ENCODE measurements at places on chromosomes 7 and 10. TPM values are rescaled to one million over a fixed set of nuclear protein-coding genes. Genes with fewer than 3 reads are reported as not detected.

The ZCWPW1 gene
- 1.6 TPM for total RNA-seq

DNA sequence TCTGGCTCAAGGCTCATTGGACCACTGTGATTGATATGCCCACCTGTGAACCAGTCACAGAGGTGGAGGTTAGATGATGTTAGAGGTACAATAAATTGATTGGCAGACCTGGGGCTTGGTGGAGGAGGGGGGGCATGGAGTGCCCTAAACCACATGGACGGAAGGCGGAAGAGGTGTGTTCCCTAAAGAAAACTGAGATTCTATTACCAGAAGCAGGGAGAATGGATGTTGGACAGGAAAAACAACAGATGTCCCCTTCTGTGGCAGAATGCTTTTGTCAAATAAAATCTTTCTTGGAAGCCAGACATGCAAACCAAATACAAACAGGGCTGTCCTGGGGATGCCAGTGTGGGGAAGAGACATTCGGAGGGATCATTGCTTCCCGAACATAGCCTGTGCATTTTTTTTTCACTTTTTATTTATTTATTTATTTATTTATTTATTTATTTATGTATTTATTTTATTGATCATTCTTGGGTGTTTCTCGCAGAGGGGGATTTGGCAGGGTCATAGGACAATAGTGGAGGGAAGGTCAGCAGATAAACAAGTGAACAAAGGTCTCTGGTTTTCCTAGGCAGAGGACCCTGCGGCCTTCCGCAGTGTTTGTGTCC is 433.9 kb downstream of the RPS24 start:
- H3K27ac ChIP-seq: no peak overlapping the region
- H3K4me1 ChIP-seq: no peaks in the 10 kb centered on the region
- DNase-seq: no peak
- no peaks in the 10 kb centered on the region for H3K27me3 ChIP-seq

DNA sequence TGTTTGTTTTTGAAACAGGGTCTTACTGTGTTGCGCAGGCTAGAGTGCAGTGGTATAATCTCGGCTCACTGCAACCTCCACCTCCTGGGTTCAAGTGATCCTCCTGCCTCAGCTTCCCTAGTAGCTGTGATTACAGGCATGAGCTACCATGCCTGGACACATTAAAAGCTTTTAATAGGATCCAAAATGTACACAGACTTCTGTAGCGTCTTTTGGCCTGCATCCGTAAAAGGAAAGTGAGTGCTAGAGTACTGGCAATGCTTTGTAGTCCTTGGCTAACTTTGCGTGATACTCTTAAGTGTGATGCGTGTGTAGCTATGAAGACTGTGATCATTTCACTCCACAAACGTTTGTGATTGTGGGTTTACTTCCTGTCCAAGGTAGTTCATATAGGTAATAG is 13.3 kb downstream of the ZRANB1 start:
- H3K4me3 ChIP-seq: no peak overlapping the region
- no peaks in the 10 kb centered on the region for H3K27me3 ChIP-seq
- no peaks in the 10 kb centered on the region for H3K36me3 ChIP-seq
- H3K4me1 ChIP-seq: peaks cover 80% of the 10 kb centered on the region
- DNase-seq: no peak

- no peak for DNase-seq
- H3K27me3 ChIP-seq: no peaks in the 10 kb centered on the region
- H3K4me3 ChIP-seq: no peak overlapping the region
- H3K27ac ChIP-seq: peak overlapping the region; percentile 40
Observed at GRCh38 chr10:96851281-96851680, 19.2 kb downstream of the LCOR start.

GRCh38 chr7:66910789-66911188 is 10.2 kb upstream of the TMEM248 start:
- H3K27ac ChIP-seq: no peak overlapping the region
- no peaks in the 10 kb centered on the region for H3K27me3 ChIP-seq
- H3K36me3 ChIP-seq: no peaks in the 10 kb centered on the region
- H3K4me1 ChIP-seq: no peaks in the 10 kb centered on the region
- H3K4me3 ChIP-seq: no peak overlapping the region
- no peak for DNase-seq

DNA sequence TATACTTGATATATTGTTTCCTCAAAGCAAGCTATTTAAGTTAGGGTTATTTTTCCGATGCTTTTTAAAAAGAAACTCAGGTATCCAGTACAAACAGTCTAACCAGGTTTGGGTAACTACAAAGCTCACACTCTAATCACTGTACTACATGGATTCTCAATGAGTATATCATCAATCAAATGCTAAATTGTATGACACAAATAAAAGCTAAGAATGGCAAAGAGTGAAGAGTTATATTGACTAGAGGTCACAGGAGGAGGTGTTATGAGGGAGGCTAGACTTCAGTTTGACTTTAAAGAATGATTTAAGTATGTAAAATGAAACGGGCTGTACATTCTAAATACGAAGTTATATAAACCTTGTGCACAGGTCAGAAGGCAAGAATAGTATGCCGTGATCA is 178.0 kb downstream of the CTNNA3 start:
- H3K27ac ChIP-seq: no peak overlapping the region
- H3K4me1 ChIP-seq: peaks cover 6% of the 10 kb centered on the region
- no peaks in the 10 kb centered on the region for H3K27me3 ChIP-seq
- no peak for DNase-seq
- H3K36me3 ChIP-seq: no peaks in the 10 kb centered on the region

- no peaks in the 10 kb centered on the region for H3K27me3 ChIP-seq
- no peak overlapping the region for H3K27ac ChIP-seq
- no peaks in the 10 kb centered on the region for H3K36me3 ChIP-seq
- no peak for DNase-seq
Observed at GRCh38 chr7:106329971-106330733, 45.4 kb upstream of the NAMPT start.

DNA sequence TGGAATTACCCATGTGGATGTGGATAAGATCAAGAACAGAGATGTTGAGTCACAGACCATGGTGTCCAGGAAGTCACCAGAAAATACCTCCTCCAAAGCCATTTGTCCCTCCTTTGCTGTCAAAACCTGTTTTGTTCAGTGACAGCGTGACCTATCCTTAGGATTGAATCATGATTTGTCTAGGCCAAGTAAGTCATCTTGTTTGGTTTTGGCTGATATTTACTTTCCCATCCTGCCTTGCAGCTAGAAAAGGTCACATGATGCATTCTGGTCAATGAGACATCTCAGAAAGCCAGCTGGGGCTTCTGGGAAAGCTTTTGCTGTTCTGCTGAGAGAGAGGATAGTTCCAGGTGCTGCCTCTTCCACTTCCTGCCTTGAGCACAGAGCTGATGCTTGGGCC is 225.3 kb upstream of the ZMIZ1 start:
- no peaks in the 10 kb centered on the region for H3K36me3 ChIP-seq
- H3K4me1 ChIP-seq: no peaks in the 10 kb centered on the region
- no peak for DNase-seq
- H3K4me3 ChIP-seq: no peak overlapping the region
- H3K27me3 ChIP-seq: no peaks in the 10 kb centered on the region
- no peak overlapping the region for H3K27ac ChIP-seq

DNA sequence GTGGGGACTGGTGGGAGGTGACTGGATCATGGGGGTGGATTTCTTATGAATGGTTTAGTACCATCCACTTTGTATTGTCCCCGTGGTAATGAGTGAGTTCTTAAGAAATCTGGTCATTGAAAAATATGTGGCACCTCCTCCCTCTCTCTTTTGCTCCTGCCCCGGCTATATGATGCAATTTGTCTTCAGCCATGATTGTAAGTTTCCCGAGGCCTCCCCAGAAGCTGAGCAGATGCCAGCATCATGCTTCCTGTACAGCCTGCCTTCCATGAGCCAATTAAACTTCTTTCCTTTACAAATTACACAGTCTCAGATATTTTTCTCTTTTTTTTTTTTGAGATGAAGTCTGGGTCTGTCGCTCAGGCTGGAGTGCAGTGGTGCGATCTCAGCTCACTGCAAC is 2.6 kb upstream of the KDM7A start:
- no peaks in the 10 kb centered on the region for H3K36me3 ChIP-seq
- DNase-seq: no peak
- no peak overlapping the region for H3K27ac ChIP-seq
- H3K4me1 ChIP-seq: peaks cover 18% of the 10 kb centered on the region
- no peak overlapping the region for H3K4me3 ChIP-seq

- no peak for DNase-seq
- H3K36me3 ChIP-seq: no peaks in the 10 kb centered on the region
- no peak overlapping the region for H3K4me3 ChIP-seq
Observed at GRCh38 chr7:134084488-134085144, 42.5 kb upstream of the LRGUK start.

DNA sequence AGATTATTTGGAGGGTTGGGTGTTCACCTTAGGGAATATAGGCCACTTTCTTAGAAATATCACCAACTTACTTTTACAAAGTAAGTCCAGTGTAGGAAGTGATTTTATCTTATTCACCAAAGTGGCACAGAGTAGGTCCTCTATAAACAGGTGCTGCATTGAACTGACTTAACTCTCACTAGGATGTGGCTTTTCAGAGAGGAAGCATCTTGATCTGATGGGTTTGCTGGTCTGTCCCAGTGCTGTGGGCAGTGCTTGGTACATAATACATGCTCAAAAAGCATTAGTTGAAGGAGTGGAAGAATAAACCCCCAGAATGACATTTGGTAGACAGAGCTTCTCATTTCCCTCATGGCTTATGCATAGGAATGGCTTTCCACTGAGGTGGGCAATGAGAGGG is 334.7 kb downstream of the LRMDA start:
- no peaks in the 10 kb centered on the region for H3K4me1 ChIP-seq
- no peak for DNase-seq
- no peak overlapping the region for H3K27ac ChIP-seq
- H3K27me3 ChIP-seq: no peaks in the 10 kb centered on the region
- H3K4me3 ChIP-seq: no peak overlapping the region

GRCh38 chr7:82056282-82056681 is 286.4 kb upstream of the HGF start:
- H3K27me3 ChIP-seq: no peaks in the 10 kb centered on the region
- no peak for DNase-seq
- no peak overlapping the region for H3K4me3 ChIP-seq
- no peaks in the 10 kb centered on the region for H3K36me3 ChIP-seq
- no peak overlapping the region for H3K27ac ChIP-seq

DNA sequence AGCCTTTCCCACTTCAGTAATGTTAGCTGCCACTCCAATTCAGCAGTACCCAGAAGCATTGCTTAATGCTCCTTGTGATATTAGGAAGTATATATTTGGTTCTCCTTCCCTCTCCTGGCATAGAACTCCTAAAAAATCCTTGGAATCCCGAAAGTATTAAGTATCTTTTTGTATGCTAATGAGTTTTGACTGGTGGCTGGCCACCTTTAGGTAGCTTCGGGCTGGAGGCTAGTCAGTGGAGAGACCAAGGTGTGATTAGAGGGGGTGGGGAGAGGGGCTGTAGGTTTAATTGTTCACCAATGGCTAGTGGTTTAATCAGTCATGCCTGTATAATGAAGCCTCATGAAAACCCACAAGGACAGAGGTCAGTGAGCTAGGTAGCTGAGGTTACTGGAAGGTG is 12.2 kb downstream of the COMTD1 start:
- H3K4me1 ChIP-seq: peaks cover 61% of the 10 kb centered on the region
- H3K4me3 ChIP-seq: no peak overlapping the region
- H3K27ac ChIP-seq: peak overlapping the region; percentile 77
- no peaks in the 10 kb centered on the region for H3K36me3 ChIP-seq
- no peaks in the 10 kb centered on the region for H3K27me3 ChIP-seq

The PRSS37 gene
- not detected for total RNA-seq

The MYPN gene
- total RNA-seq: 118 TPM

The SPDYE11 gene
- not detected for total RNA-seq

- peaks cover 7% of the 10 kb centered on the region for H3K4me1 ChIP-seq
- H3K4me3 ChIP-seq: no peak overlapping the region
- H3K27ac ChIP-seq: no peak overlapping the region
- no peak for DNase-seq
- H3K36me3 ChIP-seq: no peaks in the 10 kb centered on the region
Observed at GRCh38 chr7:110947408-110947807, 143.5 kb upstream of the LRRN3 start.

The HDAC9 gene
- 5.6 TPM for total RNA-seq

DNA sequence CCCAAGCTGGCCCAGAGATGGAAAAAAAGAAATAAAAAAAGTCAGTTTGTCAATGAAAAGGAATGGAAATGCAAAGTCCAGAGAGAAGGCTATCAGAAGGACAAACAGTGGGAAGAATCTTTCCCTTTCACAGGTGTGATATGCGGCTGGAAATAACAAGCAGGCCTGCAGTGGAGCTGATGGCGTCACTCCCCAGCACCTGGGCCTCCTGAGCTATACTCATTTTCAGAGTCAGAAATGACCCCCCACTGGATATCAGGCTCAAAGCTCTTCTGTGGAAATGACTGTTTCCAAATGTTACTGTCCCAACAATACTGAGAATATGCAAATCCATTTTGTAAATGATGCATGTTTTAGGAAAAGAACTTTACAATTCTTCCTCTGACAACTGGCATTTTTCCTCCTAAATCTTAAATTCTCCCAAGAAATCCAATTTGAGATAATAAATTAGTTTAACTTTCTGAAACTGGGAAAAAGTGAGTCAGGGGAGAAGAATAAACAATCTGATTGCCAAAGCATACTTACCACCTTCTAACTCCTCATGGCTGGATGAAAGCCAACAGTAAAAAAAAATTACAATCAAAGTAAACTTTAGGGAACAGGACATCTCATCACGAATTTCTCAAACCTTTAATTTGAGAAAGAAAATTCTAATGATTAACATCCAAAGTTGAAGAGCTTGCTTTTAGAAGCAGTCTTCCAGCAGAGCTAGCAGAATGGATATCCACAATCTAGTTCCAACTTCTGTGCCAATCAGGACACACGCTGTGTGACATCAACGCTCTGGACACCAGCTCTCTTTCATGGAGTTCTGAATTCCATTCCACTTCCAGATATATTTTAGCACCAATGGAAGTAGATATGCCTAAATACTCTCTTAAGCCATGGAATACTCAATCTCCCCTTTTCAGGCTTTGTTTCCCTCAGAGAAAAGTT is 5.3 kb upstream of the CUZD1 start:
- H3K36me3 ChIP-seq: no peaks in the 10 kb centered on the region
- DNase-seq: no peak
- no peak overlapping the region for H3K4me3 ChIP-seq

- H3K4me3 ChIP-seq: peak overlapping the region; percentile 72
- DNase-seq: no peak
- peak overlapping the region; percentile 99 for H3K27ac ChIP-seq
- no peaks in the 10 kb centered on the region for H3K36me3 ChIP-seq
- peaks cover 63% of the 10 kb centered on the region for H3K4me1 ChIP-seq
Observed at GRCh38 chr7:106110885-106111654, 1.0 kb downstream of the SYPL1 start.

All from gastrocnemius medialis (tissue), 4 donors.